ENCODE measurements at places on chromosomes 12 and 14.

DNA sequence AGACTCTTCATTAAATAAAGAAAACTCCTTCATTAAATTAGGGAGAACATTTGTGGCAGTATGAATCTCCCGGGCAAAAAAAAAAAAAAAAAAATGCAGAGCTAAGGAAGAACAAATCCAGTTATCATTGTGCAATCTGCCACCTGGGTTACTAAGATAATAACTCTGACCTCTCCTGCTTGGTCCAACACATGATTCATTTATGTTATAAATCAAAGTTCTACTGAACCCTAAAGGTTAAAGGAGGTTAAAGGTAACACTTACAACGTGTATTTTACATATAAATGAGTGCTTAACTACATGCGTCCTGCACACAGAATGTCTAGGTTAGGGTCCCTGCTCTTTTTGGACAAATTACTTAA lies 4.2 kb downstream of the TGFB3 start:
- DNase-seq: no peak

- no peak for DNase-seq
These were observed 1.5 kb downstream of the CHURC1 start for GRCh38 chr14:64915797-64916196.

DNA sequence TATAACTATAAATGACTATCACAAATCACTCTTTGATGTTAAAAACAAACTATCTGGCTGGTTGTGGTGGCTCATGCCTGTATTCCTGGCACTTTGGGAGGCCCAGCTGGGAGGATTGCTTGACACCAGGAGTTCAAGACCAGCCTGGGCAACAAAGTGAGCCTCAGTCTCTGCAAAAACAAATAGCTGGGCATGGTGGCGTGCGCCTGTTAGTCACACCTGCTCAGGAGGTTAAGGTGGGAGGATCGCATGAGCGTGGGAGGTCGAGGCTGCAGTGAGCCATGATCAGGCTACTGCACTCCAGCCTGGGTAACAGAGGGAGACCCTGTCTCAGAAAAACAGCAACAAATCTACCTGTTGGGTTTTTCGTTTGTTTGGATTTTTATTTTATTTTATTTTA lies 5.4 kb downstream of the TXNRD1 start:
- DNase-seq: no peak

GRCh38 chr12:51954561-51955361 lies 3.3 kb downstream of the ACVR1B start:
- DNase-seq: no peak

DNA sequence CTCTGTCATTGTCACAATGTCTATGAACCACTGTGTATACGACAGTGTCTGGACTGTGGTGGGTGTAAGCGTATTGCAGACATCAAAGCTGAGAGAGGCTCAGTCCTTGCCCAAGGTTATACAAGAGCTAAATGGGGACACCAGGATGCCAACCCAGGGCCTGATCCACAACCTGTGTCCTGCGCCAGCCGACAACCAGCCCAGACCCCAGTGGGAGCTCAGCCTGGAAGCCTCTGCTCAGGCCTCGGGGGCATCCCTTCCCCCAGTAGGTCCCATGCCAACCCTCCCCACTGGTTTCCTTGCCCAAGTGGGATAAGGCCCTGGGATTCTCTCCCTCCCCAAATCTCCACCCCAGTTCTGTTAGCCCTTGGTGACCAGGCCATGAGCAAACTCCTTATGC lies 54.3 kb downstream of the LTBP2 start:
- DNase-seq: no peak

GRCh38 chr12:14238221-14238792 lies 127.2 kb upstream of the ATF7IP start:
- DNase-seq: no peak

DNA sequence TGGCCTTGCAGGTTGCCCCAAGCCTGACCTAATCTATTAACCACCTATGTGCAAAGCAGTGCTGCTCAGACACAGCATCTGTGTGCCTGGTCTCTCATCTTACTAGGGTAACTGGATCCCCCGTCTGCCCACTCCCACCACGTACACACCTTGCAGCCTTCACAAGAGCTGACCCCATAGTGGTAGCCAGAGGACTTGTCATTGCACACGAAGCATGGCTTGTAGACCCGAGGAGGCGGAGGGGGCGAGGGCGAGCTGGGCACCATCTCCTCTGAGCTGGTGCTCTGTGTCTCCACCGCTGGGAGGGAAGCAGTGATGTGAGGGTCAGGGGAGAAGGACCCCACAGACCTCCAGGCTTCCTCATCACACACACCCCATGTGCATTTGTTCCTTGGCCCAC lies 8.4 kb upstream of the ITGB7 start:
- DNase-seq: no peak

- DNase-seq: no peak
These were observed 46.2 kb downstream of the TESC start for GRCh38 chr12:117053050-117053400.

DNA sequence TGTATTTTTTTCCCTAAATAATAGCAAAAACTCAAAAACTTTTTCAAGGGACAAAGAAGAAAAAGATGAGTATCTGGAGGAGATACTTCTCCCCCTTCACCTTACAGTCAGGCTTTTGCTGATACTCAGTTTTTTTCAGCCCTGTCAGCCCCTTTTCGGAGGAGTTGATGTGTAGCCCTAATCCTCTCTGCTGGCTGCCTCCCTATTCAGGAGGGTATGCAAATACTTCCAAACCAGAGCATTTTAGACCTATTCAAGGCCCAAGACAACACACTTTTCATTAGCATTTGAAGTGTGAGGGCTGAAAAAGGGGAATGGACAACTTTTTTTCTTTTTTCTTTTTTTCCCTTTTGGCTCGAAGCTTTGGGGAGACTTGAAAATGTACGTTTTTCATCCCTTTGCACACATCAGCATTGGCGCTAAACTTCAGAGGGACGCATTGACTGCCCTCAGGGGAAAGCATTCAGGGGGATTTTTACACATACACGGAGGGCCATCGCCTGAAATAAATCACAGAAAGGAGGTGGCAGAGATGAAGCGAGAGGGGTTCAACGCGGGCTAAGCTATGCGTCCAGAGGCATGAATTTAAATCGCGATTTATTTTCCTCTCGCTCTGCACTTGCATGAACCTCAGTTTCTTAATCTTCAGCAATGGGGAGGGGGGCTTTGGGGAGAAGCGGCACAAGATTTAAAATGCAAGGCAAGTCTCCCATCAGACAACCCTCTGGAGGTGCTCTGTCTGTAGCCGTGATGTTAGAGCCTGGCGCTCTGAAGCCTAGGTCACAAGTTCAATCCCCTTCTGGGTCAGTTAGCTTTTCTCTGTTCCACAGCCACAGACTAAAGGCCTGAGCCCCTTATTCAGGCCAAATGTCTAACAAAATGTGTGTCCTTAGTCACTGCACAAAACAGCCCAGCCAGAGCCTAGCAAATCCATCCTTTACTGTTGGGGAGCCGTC lies 86.3 kb downstream of the ASCL1 start:
- DNase-seq: no peak

- DNase-seq: no peak
These were observed 7.9 kb upstream of the C1RL start for GRCh38 chr12:7116916-7117315.

DNA sequence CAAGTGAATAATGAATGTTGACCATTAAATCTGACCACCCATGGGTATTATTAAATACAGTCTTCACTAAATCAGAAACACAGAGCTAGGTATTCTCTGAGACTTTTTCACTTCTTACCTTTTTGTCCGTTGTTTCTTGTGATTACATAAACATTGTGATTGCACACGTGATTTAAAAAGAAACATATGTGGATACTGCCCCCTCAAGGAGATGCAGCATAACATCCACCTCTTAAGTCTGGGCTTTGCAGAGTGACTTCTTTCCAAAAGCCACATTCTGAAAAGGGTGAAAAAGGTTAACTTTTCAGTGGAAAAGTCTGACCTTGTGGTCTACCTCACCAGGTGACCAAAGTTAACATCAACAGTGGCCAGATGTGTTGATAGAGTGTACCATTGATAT lies 185.5 kb upstream of the FAR2 start:
- DNase-seq: no peak

DNA sequence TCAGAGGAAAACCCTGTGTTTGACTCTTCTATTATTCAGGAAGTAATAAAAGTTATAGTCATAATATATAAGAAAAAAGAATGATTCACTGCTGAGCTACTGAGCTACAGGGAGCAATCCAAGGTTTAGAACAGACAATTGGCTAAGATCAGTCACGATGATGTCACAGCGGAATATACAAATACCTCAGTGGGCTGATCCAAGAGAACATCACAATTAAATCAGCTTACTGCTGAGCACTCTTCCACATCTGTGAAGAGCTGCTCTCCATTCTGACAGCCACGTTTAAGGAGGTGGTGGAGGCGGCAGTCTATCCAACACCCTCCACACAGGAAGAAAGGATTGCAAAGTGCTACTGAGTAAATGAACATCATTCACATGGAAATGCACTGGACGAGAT lies 271.0 kb downstream of the APAF1 start:
- no peak for DNase-seq

DNA sequence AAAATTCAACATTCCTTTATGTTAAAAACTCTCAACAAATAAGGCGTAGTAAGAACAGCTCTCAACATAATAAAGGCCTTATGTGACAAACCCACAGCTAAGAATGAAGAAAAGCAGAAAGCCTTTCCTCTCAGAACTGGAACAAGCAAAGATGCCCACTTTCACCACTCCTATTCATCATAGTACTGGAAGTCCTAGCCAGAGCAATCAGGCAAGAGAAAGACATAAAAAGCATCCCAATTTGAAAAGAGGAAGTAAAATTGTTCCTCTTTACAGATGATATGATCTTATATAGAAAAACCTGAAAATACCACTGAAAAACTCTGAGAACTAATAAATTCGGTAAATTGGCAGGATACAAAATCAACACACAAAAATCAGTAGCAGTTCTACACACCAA lies 52.1 kb downstream of the STON2 start:
- no peak for DNase-seq

- no peak for DNase-seq
These were observed 75.4 kb downstream of the KIF21A start for GRCh38 chr12:39367494-39367893.

GRCh38 chr12:1488908-1489381 lies 105.4 kb downstream of the FBXL14 start:
- no peak for DNase-seq

DNA sequence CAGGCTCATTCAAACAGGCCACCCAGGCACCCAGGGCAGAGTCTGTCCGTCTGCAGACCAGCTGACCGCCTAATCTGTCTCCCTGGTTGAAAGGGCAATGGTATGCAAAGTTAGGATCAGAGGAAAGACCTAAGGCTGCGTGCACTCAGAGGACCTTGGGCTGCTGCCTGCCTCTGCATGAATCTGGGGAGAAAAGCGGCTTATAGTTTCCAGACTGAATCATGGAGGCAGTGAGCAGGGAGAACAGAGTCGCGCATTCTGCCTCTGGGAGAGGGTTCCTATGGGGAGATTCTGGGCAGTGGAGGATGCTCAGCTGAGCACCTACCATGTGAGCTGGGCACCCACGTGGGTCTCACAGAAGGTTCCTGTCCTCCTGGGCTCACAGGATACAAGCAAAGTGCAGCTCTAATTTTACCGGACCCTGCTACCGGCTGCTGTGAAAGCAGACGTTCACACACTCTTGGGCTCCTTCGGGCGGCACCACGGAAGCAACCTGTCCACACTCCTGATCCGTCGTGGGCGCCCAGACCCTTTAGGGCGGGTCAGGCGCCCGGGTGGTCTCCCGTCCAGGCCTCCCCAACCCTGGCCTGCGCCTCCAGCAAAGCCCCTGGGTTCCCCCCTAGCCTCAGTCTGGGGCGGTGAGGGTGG lies 772 bp downstream of the SCARB1 start:
- no peak for DNase-seq

Data from ureter (tissue), 1 donor.